ENCODE measurements at places on chromosomes 7 and 10.
A peak's percentile ranks its signal among the peaks of the same experiment; 100 is the strongest.

DNA sequence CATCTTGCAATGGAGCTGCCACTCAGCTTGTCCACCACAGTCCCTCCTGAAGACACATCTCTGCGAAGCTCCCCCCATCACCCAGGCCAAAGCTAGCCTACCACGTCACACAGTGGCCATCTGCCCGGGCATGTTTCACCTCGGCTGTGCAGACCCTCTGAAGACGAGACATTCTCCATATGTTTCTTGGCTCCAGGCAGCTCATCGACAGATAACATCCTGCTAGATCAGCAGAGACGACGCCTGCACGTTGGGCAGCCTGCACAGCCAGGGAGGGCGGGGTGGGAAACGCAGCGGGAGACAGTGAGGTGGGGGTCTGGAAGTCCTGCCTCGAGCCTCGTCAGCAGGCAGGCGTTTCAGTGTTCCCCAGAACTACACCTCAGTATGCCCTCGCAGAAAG is 53.0 kb downstream of the PTPRN2 start:
- DNase-seq = no peak

DNA sequence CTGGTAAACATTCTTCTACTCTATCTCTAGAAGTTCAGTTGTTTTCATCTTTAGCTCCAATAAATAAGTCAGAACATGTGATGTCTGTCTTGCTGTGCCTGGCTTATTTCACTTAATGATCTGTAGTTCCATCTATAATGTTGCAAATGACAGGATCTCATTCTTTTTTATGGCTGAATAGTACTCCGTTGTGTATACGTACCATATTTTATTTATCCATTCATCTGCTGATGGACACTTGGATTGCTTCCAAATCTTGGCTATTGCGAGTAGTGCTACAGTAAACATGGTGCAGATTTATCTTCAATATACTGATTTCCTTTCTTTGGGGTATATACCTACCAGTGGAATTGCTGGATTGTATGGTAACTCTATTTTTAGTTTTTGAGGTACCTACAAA is 124.4 kb downstream of the ZNF33B start:
- DNase-seq = no peak

- DNase-seq = no peak
Observed at GRCh38 chr10:31650010-31650409, 278.6 kb downstream of the ARHGAP12 start.

DNA sequence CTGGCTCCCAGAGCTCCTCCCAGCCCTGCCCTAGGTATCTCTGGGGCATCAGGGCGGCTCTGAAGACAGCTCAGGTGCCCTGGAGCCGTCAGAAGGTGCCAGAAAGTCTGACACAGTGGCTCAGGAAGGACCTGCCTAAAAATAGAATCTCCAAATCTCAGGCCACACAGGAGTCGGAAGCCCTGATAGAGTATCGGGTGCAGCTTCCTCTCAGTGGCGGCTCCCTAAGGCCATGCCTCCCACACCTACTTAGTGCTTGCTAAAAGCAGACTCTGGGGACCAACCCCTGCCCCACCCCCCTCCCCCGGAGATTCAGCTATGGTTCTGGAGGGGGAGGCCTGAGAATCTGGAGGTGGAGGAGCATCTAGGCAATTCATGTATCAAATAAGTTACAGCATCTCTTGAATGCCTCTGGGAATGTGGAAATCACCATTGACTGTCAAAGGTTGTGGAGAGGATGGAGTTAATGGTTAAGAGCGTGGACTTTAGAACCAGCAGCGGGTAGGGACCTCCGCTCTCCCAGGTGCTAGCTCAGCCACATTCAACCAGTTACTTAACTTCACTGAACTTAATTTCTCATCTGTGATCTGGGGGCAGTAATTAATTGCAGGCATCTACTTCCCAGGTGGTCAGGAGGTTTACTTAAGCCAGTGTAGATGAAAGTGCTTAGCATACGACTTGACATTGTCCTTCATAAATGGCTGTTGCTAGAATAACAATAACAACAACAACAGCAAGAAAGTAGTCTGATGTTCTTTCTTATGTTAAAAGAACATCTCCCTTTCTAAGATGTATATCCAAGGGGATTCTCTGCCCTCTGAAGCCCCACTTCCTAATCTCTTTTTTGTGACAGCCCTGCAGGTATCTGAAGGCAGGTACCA is 38.6 kb upstream of the MXI1 start:
- DNase-seq = no peak

- no peak for DNase-seq
Observed at GRCh38 chr10:100319707-100320402, 10.2 kb downstream of the PKD2L1 start.

DNA sequence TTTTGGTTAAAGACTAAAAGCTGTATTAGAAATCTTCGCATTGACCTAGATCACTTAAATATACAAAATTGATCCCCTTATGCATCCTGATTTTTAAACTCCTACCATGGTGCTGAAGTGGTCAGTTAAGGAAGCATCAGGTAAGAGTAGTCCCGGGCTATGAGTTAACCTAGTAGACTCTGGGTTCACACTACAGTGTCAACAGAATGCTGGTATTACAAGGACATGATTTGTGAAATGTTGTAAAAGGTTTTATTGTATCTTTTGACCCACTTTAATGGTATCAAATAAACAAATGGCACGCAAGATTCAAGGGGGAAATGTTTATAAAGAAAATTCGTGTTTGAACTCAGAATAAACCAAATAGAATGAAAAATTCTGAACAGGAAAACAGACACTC is 36.8 kb downstream of the RTKN2 start:
- DNase-seq = no peak

GRCh38 chr7:151844071-151844824 is 32.7 kb downstream of the PRKAG2 start:
- no peak for DNase-seq

DNA sequence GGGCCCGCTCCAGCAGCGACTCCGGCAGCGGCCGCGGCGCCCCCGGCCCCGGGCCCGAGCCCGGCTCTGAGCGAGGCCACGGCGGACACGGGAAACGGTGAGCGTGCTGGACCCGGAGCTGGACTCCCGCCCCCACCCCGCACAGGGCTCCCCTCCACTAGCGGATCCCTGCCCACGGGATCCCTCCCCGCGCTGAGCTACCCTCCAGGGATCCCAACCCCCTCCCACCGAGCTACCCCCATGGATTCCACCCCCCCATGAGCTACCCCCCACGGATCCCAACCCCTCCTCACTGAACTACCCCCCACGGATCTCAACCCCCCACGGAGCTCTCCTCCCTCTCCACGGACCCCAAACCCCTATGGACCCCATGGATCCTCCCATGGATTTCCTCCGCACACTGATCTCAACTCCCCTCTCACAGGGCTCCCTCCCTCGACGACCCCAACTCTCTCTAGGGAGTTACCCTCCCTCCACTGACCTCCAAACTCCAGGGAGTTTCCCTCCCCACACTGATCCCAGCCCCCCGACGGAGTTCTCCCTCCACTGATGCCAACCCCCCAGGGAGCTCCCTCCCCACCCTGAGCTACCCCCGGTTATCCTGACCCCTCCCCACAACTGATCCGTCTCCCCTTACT is 20.6 kb upstream of the HSPB1 start:
- DNase-seq = no peak

GRCh38 chr10:2011106-2011716 is 273.9 kb upstream of the ADARB2 start:
- DNase-seq = no peak

- no peak for DNase-seq
Observed at GRCh38 chr10:45473126-45473525, 99.1 kb downstream of the ALOX5 start.

GRCh38 chr10:121668314-121669027 is 70.2 kb upstream of the FGFR2 start:
- DNase-seq = no peak

DNA sequence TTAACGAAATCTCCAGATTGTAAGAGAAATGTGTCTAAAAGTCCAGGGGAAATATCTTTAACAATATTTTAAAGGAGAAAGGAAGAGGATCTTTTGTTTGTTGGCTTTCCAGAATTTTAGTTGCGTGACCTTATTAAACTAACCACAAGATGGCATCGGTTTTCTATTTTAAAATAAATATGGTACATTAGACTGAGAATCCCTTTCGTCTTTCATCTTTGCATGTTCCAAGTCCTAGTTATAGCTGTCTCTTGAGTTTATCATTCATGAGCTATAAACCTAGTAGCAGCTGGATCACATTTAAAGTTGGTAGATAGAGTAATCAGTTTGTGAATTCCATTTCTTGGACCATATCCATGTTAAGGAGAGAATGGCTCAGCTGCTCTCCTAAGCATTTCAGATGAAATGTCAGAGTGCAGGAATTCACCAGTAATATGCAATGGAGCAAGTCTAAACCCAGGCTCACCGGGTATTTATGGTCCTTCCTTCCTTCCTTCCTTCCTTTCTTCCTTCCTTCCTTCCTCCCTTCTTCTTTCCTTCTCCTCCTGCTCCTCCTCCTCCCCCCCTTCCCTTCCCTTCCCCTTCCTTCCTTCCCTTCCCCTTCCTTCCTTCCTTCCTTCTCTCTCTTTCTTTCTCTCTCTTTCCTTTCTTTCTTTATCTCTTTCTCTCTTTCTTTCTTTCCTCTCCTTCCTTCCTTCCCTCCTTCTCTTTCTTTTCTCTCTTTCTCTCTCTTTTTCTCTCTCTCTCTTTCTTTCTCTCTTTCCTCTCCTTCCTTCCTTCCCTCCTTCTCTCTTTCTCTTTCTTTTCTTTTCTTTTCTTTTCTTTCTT is 57.8 kb upstream of the RAB18 start:
- DNase-seq = no peak

DNA sequence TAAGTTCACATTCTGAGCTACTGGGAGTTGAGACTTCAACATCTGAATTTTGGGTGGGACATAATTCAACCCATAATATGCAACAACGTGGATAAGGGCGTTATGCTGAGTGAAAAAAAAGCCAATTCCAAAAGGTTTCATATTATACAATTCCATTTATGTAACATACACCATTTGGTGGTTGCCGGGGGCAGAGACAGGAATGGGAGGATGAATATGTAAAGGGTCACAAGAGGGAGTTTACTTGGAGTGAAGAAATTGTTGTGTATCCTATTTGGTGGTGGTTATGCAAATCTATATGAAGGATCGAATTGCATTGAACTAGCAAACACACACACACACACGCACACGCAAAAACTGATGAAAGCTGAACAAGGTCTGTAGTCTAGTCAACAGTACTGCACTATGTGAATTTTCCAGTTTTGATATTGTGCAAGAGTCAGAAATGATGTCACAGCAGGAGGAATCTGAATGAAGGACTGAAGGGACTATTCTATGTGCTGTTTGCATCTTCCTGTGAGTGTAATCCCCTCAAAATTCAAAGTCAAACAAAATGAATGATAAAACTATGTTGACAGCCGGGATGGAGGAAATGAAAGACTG is 249.2 kb upstream of the HABP2 start:
- DNase-seq = no peak

DNA sequence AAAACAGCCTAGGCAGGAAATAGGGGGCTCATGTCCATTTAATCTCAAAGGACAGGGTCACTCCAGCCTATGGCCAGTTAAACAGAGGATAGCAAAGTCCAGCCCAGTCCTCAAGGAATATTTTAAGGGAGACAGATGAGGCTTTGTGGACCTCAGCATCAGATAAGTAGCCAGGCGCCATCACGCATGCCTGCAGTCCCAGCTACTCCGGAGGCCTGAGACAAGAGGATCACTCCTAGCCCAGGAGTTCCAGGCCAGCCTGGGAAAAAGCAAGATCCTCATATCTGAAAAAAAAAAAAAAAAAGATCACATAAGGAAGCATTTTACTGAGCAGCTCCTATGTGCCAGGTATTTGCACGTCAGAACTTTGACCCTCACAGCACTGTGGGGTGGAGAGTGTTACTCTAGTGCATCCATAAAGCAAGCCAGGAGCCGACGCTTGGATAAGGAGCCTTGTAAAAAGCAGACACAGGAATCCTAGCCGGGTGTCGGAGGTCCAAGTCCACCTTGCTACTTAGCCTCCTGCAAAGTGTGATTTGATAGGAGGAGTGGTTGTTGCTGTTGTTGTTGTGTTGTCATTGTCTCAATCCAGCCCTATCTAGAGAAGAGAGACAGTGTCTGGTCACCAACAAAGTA is 61.8 kb upstream of the DOCK1 start:
- DNase-seq = no peak

DNA sequence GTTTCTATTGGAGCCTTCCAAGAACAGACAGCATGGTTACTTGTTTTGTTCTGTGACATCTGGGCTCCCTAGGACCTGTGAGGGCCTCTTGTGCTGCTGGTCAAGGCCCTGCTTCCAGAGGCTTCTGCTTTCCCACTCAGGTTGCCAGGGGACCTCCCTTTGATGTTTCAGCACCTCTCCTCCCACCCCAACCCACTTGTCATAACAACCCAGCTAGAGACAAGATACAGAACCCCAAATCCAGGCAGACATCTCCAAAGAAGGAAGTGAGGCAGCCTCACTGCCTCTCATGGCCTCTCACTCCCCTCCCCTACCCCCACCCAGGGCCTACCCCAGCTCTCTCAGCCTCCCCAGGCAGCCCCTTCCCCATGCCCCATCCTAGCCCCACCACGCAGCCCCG is 11.3 kb downstream of the NFKB2 start:
- DNase-seq = no peak

- no peak for DNase-seq
Observed at GRCh38 chr10:72503241-72503640, 122.6 kb downstream of the MICU1 start.

- DNase-seq = no peak
Observed at GRCh38 chr10:91051829-91052228, 130.9 kb upstream of the ANKRD1 start.

- DNase-seq = peak; percentile 91
Observed at GRCh38 chr10:93496322-93497041, at the start of gene CEP55. Gene CEP55 (plus strand): TSS chr10:93496612. CDS start chr10:93500052, 3,440 bp downstream.

GRCh38 chr10:100072514-100072913 is 9.2 kb downstream of the CPN1 start:
- no peak for DNase-seq

GRCh38 chr10:45672181-45673073 is at the start of gene ZFAND4:
Gene ZFAND4 (minus strand): TSS chr10:45672772. CDS start chr10:45663725, 9,047 bp downstream.
- DNase-seq = peak; percentile 90

- DNase-seq = no peak
Observed at GRCh38 chr7:116340201-116340847, 130.0 kb downstream of the TES start.

DNA sequence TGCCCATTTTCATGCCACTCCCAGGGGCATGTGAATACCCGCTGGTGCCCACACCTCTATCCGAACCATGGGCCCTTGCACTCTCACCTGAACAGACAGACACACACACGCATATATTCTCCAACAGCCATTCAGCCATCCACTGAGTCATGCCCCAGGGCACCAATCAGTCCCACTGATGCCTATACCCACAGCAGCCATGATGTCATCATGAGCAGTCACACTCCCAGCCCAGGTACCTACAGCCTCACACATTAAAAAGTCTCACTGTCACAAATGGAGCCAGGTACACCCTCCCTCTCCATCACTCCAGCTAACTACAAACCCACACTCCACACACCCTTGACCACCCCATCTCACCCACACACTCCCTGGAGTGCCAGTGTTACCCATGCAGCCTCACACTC is 12.2 kb downstream of the VSIR start:
- DNase-seq = no peak

DNA sequence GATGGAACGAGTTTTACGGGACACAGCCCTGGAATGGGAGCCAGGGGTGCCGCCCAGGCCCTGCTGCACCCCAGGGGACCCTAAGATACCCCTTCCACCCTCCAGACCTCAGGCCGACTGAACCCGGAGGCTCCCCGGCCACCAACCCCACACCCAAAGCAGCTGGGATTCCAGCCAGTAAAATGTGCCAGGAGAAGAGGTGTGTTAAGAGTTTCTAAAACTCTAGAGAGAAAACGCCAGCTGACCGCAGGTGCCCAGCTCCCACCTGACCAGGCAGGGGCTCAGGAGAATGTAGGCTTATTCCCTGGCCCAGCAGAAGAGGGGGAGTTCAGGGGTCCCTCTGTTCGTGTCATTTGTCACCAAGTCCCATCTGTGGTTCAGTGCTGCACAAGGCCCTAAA is 17.5 kb downstream of the NUDT1 start:
- DNase-seq = no peak

GRCh38 chr10:14219411-14219810 is 111.3 kb downstream of the FRMD4A start:
- no peak for DNase-seq
